ENCODE measurements at places on chromosomes 1 and 21. TPM values are rescaled to one million over a fixed set of nuclear protein-coding genes. Genes with fewer than 3 reads are reported as not detected.

Gene MRPL9
- 56.4 TPM for polyA plus RNA-seq

Gene SLC2A5
- polyA plus RNA-seq, result 0.81 TPM

Gene AMY1C
- polyA plus RNA-seq, result not detected

Gene NTNG1
- not detected for polyA plus RNA-seq

Gene MRAP
- polyA plus RNA-seq, result not detected

Gene GCSAML
- not detected for polyA plus RNA-seq

Gene OXCT2
- polyA plus RNA-seq, result 0.75 TPM

Gene S100A7
- polyA plus RNA-seq, result not detected

Gene TMEM9
- polyA plus RNA-seq, result 43.6 TPM

Gene KRTAP13-2
- not detected for polyA plus RNA-seq

Gene LRRC7
- polyA plus RNA-seq, result not detected

Gene C8A
- not detected for polyA plus RNA-seq

Gene FCN3
- not detected for polyA plus RNA-seq

Gene RNU1-1
- not detected for polyA plus RNA-seq

Gene SPRR1A
- polyA plus RNA-seq, result not detected

Gene LCE1D
- not detected for polyA plus RNA-seq

Gene INSRR
- not detected for polyA plus RNA-seq

Gene SLAMF9
- 0.25 TPM for polyA plus RNA-seq

Gene GSTM1
- polyA plus RNA-seq, result not detected

Gene IGSF9
- polyA plus RNA-seq, result 0.03 TPM

Gene GNG4
- not detected for polyA plus RNA-seq

Gene OR14K1
- polyA plus RNA-seq, result not detected

Gene HSD11B1
- polyA plus RNA-seq, result not detected

Gene PTPN22
- 43.7 TPM for polyA plus RNA-seq

Gene CCDC17
- polyA plus RNA-seq, result not detected

Gene IL19
- polyA plus RNA-seq, result not detected

Gene PGLYRP4
- polyA plus RNA-seq, result not detected
